ENCODE measurements at places on chromosomes 12 and 14. TPM values are rescaled to one million over a fixed set of nuclear protein-coding genes. Genes with fewer than 3 reads are reported as not detected.

Gene OTOGL
- under 0.01 TPM for total RNA-seq

Gene TMCC3
- 8.8 TPM for total RNA-seq

Gene EFCAB11
- 1.1 TPM for total RNA-seq

Gene TGM1
- 88.7 TPM for total RNA-seq

Gene TEX52
- total RNA-seq, result not detected

Gene TMEM63C
- total RNA-seq, result 0.79 TPM

Gene PCED1B
- total RNA-seq, result 0.51 TPM

Gene KSR2
- total RNA-seq, result not detected

Gene LRTM2
- not detected for total RNA-seq

Gene ACTR6
- total RNA-seq, result 14.3 TPM

- DNase-seq, result no peak
These were observed 525.2 kb downstream of the GLT1D1 start for GRCh38 chr12:129378496-129378895.

DNA sequence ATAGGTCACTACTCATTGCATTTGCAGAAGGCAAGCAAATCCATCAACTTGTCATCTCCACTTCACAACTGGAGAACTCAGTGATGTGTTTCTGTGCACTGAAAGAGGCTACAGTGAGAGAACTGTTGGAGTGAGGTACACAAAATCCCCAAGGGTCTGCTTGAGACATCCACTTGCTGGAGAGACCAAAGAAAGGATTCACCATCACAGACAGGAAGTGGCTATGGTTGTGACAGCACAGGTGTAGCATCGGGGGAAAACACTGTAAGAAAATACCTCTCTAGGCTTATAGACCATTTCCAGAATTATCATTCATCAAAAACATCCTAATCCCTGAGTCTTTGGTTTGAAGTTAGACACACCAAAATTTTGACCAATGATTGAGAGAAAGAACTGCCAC is 201.3 kb upstream of the OR4E1 start:
- no peak for DNase-seq

DNA sequence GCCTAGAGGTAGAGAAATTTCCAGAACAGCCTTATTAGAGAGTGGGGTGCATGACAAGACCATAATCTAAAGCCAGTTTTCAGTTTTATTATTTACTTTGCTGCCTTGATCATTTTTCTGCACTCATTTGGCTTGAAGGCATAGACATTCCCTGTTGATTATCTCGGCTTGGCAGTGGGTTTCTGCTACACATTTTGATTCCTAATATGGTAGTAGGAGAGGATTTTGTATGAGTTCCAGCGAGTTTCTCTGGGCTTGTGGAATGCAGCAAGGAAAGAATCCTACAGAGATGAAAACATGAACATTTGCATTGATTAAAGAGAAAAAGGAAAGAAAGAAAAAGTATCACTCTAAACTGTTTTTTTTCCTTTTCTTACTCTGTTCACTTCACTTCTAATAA is 281.2 kb downstream of the PAWR start:
- peak; percentile 61 for DNase-seq

DNA sequence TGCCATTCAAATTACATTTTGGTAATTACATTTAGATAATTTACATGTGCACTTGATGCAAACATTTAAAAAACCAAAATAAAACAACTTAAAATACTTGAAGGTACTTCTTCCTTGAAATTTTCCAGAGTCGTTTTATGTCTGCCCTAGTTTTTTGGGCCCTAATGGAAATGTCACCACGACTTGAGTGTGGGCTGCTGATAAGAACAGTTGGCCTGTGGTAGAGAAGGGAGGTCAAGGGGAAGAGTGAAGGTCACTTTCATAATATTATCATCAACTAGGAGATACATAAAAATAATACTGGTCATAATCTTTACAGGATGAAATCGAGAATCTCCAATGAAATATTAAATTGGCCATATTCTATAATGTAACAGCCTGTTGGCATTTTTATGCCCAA is 23.1 kb downstream of the ZDHHC17 start:
- DNase-seq, result no peak

DNA sequence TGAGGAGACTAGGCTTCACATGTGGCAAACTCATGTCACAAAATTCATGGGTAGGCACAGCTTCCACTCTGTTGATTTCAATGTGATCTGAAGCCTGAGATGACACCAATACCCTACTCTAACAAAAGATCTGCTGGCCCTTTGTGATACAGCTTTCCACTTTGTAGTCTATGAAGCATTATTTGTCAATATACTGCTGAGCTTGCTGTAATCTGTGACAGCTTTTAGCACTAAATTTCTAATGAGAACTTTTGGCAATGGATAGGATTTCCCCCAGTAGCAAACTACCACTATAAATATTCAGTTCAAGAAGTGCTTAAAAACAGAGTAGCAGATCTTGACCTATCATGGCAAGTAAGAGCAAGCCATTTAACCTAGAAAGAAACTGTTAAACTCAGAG is 5.6 kb upstream of the HEATR5A start:
- DNase-seq, result no peak

DNA sequence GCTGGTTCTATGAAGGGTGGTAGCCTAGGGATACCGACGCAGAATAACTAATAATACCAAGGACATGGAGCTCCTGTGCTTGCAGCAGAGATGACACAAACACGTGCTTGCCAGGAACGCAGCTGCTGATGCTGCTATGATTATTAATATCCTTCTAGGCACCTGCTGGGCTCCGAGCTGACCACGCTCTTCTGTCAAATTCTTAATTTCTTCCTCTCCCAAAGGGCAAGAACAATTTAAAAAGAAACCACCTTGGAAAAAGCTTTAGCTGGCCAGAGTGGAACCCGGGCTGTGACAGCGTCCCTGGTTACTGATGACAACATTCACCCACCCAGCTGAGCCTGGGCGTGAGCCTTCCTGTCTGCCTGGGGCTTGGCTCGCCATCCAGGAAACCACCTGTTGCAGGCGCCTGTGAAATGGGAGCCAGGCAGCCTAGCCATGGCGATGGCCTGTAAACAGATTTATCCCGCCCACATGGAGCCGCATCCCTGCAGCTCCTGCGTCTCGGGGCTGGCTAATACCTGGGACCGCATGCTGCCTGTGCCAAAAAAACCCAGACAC is 28.8 kb downstream of the CLMN start:
- DNase-seq, result peak; percentile 72

All from bronchial epithelial cell (primary cell).